T-helper 17 cell (primary cell): ENCODE measurements at places on chromosomes 4 and X.

DNA sequence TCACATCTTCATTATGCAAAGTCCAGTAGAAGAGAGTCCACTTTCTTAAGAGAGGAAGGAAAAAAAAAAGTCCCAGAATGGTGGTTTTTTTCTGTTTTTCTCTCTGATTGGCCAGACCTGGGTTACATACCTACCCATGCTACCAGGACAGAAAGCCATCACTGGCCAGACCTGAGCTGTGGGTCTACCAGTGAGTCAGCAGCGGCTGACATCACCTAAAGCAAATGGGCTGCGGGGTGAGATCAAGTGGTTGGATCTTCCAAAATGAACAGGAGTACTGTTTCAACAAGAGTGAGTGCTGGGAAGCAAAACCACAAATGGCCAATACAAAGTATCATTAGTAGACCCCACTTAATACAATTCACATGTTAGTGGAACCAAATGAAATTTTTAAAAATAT is 1.6 kb upstream of the NDST3 start:
- DNase-seq, result no peak

DNA sequence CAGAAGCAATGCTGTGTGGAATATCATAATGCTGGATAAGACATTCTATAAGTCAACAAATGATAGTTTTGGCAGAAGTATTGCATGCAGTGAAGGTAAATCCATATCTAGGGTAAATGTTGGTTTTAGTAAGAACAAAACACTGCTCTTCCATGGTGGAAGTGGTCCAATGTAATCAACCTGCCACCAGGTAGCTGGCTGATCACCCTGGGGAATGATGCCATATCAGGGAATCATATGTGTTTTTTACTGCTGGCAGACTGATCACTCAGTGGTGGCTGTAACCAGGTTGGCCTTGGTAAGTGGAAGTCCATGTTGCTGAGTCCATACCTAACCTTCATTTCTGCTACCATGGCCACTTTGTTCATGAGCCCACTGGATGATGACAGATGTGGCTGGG is 74.0 kb upstream of the CENPE start:
- no peak for DNase-seq

GRCh38 chr4:122861172-122861943 is 34.7 kb downstream of the FGF2 start:
- DNase-seq, result no peak

DNA sequence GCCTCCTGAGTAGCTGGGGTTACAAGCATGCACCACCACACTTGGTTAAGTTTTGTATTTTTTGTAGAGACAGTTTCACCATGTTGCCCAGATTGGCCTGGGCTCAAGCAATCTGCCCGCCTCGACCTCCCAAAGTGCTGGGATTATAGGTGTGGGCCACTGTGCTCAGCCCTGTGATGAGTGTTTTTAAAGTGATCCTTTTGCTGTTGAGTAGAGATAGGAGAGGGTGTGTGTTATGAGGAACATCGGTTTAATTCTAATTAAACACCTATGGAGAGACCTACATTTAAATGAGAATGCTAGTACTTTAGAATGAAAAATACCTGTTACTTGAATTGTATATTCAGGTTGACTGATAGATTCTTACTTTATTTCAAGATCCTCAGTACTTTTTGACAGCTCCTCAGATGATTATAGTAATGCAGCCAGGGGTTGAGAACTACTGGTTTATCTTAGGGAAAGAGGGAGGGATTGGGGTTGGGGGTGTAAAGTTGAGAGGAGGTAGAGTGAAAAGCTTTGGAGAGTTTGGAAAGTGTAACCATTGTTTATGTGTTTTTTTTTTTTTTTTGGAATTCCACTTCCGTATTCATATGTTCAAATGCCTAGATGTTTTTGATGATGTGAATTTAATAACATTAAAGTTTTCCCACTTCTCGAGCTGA is 36.8 kb upstream of the DCK start:
- no peak for DNase-seq

- DNase-seq, result no peak
Observed at GRCh38 chr4:109990261-109991257, 77.9 kb downstream of the EGF start.
